ENCODE measurements at places on chromosomes 5 and 9.

GRCh38 chr5:165187815-165188214 lies 1682.4 kb downstream of the MAT2B start:
- DNase-seq = no peak

- DNase-seq = no peak
These were observed 353.9 kb upstream of the MEF2C start for GRCh38 chr5:89236900-89237299.

DNA sequence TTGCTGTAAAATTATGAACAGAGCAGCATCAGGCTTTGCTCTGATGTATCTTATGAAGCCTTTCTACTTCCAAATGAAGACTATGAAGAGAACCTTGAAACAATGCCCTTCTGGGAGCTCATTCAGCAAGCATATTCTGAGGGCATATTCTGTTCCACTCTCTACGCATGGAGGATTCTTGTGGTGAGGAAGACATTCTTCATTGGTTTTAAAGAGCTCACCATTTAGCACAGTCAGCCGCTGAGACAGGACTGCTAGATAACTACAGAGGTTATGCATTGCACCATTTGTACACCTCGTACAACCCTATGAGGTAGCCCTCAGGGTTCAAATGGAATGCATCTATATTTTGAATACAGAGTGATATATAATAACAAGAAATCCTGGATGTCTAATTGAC lies 61.0 kb downstream of the INVS start:
- DNase-seq = no peak

DNA sequence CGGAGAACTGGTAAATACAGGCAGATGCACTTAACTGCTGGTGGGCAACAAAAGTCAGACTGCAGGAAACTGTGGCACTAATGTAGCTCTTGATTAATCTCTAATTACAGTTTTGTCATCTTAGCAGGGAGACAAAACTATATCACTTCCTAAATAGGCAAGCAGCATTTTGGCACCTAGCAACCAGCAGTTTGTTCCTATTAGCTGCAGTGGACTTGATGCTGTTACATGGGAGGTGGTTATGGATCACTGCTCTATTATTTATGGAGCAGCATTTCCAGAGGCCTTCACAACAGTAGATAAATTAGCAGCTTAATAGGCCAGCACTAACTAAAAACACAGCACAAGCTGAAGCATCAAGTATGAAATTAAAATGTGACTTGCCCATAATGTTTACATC lies 518.3 kb upstream of the ITGA1 start:
- peak; percentile 76 for DNase-seq

GRCh38 chr5:73682176-73682575 lies 56.2 kb downstream of the ARHGEF28 start:
- no peak for DNase-seq

DNA sequence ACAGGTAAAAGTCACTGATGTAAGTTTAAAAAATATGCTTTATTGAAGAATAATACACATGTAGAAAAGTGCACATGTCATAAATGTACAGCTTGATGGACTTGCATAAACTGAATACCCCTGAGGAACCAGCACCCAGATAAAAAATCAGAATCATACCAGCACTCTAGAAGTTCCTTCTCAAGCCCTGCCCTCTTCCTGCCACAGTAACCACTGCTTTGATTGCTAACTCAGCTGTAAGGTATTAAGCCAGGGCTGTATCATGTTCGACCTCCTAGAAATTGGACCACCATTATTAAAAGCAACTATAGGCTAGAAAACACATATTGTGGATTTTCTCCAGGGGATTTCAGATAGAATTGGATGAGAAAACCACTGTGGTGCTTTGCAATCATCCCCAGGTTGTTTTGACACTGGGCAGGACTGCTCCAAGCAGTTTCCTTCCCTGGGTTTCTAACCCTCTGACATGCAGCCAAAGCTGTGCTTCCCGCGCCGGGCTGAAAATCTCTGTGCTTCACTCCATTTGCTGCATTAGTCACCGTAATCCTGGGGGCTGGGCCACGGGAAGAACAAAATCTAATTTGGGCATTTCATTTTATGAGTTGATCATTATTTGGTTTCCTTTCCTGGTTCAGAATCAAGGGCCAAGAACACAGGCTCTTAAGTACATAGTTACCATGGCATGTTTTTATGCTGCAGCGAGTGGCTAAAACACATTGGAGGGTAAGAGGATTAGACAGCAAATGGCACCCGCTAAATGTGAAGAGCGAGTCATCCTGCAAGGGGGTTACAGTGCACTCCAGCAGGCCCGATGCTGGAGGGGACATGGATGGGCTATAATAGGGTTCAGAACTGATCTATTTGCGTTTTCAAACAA lies 139.4 kb upstream of the IL12B start:
- DNase-seq = no peak

DNA sequence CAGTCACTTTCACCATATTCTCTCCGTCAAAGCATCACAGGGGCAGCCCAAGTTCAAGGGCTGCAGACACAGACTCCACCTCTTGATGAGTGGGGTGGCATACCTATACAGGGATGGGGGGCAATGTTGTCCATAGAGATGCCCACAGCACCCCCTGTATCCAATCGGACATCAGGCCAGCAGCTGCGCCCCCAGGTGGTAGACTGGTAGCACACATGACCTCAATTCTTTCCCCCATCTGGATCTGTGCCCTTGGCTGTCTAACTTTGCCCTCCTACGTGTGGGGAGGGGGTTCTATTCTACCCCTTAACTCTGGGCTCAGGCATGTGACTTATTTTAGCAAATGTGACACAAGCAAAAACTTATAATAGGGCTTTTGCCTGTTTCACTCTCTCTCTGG lies 84.0 kb upstream of the SLC25A48 start:
- no peak for DNase-seq

DNA sequence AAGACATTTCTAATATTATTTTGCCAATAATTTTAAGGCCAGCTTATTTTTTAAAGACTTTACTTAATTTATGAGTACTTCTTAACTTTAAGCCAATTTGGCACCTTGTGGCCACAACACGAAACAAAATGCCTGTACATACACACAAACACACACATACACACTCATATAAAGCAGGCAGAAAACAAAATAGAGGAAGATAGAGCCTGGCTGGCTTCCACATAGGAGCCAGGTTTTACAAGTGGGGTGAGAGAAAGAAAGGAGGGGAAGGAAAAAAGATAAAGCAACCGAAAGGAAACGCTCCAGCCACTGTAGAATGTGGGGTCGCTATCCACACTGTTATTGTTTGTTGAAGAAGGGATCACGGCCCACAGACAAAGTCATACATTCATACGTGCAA lies 10.4 kb downstream of the GMCL2 start:
- no peak for DNase-seq

DNA sequence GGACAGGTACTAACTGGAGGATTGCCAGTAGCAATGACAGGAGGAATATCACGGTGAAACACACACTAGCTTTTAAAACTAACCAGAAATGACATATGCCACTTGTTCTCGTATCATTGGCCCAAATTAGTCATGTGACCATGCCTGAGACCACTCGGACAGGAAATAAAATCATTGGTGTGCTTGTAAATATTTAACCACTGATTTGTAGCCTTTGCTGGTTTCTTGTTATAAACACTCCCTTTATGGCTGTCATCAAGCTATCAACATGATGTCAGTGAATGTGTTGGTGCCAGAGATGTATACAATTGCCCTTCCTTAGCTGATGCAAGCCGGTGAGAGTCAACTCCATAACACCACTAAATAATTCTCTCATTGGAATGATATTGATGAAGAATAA lies 123.7 kb upstream of the ANKH start:
- no peak for DNase-seq

GRCh38 chr5:27267209-27267824 lies 228.9 kb upstream of the CDH9 start:
- no peak for DNase-seq

DNA sequence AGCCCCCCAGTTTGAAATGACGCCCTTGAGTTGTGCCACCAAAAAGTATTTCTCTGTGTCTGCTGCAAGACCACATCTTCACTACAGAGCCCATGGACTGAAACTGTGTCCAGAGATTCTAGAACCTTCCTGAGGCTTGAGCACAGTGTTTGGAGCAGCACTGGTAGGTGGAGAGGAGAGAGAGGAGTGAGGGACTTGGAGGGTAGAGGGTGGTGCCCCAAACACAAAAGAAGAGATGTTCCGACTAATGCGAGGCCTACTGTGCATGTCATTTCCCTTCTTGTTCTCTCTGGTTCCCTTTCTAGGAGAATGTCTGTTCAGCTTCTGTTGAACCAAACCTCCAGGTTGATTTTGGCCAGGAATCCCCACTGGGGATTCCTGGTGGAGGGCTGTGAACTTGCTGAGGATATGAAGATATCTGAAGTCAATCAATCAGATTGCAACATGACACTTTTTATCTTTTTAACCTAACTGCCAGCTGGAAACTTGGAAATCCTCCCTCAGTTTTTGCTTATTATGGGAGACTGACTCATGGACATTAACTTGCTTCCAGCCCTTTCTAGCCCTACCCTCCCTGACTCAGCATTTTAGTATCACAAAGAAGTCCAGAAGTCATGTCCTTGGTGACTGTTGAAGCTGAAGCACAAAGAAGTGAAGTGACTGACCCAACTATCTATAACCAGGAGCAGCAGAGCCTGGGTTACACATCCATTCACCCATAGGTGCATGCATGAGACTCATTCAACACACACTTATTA lies 154.5 kb downstream of the NR3C1 start:
- no peak for DNase-seq

DNA sequence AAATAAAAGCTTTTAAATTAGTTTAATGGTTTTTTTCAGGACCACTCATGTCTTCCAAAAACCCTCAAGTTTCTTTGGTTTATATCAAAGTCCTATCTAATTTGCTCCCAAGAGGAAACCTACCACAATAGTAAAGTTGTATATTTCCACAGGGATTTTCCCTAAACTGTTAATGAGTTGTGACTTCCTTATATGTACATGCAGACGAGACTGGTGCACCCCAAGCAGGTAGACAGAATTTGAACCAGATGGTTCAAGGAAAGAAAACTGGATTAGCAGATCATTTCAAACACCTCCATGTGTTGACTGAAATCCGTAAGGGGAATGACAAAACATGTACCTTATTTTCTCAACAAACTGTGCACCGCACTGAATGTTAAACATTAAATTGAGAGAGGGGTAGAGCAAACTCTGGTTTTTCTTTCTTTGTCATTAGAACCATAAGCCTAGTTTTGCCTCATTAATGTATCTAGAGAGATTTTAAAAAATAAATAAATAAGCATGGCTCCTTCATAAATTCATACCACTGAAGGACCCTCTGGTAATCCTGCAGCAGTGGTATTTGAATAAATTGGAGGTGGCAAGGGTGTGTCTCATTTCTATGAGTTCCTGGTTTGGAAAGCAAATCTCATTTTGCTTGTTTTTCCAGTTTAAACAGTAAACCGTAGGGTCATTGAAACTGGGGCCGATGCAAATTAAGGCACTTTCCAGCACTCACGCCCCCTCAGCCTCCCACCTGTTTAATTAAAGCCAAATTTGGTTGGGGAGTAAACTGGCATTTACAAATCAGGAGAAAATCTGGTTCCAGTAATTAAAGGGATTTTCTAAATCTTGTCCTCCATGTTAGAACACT lies 51.1 kb downstream of the ENC1 start:
- no peak for DNase-seq

DNA sequence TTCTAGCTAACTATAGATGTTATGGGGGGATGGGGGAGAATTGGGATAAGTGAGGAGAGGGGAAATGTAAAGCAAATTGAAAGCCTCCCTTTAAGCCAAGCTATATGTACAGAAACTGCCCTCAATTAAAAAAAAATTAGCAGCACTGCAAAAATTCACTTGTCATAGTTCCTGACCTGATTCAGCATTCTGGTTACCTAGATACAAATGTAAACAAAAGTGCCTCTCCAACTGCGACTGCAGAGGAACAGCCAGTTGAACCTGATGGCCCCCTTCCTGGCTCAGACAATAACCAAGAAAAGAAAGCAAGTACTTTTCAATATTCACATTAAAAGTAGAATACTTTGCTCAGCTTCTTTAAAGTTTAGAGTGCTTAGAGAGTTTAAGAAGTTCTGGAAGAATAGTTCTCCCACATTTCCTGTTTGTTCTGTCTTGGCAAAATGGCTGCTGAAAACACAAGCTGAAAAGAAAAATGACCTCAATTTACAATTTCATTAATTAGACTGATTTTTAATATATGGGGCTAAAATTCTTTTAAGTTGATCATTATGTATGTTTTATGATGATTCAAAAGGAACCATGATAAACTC lies 1.5 kb downstream of the FAM81B start:
- peak; percentile 54 for DNase-seq

GRCh38 chr9:5013374-5013773 lies 28.3 kb downstream of the JAK2 start:
- DNase-seq = no peak

DNA sequence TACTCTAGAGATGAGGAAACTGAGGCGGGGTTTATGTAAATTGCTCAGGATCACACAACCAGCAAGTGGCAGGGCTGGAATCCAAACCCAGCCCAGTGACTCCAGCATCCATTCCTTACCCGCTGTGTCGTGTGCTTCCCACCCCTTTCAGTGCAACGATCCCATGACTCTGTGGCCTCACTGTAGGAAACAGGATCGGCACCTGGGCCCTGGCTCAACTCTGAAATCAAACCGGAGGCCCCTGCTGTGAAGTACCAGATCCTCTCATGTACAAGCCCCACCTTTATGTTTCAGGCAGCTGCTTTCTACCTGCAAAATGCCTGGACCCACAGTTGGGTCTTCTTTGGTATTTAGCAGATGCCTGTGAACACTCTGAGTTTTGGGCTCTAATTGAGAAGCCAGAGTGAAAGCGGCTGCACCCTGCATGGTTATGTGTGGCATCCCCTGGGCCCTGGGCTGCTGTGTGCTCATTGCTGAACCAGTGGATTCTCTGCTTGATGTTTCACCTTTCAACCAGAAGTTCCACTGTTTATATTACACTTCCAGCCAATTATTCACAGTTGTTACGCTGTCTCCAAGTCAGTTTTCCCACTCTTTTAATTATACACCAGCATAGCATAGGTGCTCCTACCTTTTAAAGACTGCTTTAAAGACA lies 36.7 kb downstream of the ABLIM3 start:
- no peak for DNase-seq

GRCh38 chr9:22649384-22649783 lies 202.8 kb downstream of the DMRTA1 start:
- DNase-seq = no peak

DNA sequence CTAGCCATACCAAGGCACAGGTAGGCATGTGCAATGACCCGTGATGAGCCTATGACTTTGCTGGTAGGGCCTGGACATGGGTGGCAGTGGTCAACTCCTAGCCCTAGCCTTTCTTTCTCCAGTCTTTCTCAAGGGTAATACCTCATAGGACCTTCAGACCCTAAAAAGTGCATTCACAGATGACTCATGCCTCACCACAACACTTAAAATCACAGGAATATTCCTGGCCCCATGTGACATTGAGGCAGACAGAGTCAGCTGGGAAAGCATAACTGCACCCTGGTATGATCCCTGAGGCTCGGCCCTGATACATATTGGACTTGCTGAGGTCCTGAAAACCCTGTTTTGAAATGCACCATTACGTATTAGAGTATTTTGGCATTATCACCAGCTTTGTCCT lies 449.5 kb downstream of the HINT1 start:
- no peak for DNase-seq

- no peak for DNase-seq
These were observed 1810.7 kb upstream of the CDH6 start for GRCh38 chr5:29382780-29383179.

All from renal pelvis (tissue), 12 donors.